Activated T-cell treated with anti-CD3 and anti-CD28 coated beads for 4 hours (primary cell): ENCODE measurements at places on chromosomes 1 and 21.

GRCh38 chr1:73674945-73675561 is 522.9 kb downstream of the LRRIQ3 start:
- no peak for DNase-seq

DNA sequence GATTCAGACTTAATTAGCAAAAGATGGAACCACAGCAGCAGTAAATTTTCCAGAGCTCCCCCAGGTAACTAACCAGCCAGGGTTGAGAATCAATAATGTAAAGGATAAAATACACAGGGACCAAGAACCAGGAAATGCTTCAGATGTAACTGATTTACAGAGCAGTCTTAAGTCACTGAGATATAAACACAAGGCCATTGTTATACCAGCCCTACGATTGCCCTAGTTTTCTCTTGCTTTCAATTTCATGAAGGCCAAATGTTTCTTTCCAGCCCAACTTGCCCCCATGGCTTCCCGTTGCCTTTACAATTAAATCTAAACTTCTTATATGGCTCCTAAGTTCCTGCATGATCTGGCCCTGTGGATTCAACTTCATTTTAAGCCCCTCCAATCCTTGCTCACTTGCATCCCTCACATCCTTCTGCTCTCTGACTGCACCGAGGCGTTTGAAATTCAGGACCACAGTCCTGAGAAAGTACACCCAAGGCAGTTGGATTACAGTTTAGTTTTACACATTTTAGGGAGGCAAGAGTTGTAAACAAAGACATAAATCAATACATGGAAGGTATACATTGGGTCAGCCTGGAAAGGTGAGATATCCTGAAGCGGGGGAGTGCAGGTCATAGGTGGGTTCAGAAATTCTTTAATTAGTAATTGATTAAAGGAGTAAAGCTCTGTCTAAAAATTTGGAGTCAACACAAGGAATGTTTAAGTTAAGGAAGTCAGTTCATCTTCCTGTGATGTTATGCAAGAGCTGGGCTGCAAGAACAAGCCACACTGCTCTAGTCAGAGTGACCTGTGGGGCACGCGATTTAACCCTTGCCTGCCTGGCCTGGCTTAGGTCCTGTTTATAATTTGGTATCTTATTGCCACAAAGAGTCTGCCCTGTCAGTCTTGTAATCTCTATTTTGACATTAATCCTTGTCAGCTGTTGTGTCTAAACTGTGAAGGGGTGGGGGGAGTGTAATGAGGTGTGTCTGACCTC is 69.9 kb upstream of the COG2 start:
- DNase-seq: no peak

DNA sequence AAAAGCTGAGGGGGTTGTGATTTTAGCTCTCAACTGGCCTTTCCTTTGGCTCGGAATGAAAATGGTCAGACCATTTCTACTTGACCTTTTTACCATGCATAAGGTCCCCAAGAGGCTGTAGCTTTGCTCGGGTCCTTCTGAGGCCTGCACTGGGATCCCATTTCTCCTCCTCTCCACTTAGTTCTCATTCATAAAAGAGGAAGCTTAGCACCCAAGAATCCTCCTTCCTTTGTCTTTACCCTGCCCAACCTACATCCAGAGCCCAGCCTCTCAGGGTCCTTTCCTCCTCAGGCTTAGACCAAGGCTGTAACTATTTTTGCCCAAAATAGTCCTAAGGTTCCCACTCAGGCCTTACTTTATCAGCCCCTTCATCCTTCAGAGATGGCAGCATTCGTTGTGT is 6.0 kb upstream of the SLC27A3 start:
- no peak for DNase-seq

DNA sequence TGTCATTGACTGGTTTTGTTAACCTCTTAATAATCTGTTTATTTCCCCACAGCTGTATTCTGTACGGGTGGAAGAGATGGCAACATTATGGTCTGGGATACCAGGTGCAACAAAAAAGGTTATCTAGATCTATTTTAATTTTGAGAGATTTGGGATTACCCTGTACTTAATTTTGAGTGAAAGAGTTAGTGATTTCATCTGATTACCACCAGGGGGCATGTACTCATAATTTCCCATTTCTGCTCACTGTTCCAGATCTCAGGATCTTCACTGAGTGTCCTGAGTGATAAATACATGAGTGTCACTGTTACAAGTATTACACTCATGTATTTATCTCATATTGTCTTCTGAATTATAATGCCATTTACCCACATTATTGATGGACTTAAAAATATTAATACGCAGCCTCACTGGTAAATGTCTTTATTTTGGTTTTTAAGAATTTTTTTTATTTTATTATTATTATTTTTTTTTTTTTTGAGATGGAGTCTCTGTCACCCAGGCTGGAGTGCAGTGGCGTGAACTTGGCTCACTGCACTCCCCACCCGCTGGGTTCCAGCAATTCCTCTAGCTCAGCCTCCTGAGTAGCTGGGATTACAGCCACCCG is 27.4 kb downstream of the DTL start:
- no peak for DNase-seq

- DNase-seq: peak; percentile 5
Observed at GRCh38 chr21:39182484-39183271, 573 bp downstream of the PSMG1 start.

- DNase-seq: no peak
Observed at GRCh38 chr1:170284512-170284911, 138.8 kb downstream of the NTMT2 start.

DNA sequence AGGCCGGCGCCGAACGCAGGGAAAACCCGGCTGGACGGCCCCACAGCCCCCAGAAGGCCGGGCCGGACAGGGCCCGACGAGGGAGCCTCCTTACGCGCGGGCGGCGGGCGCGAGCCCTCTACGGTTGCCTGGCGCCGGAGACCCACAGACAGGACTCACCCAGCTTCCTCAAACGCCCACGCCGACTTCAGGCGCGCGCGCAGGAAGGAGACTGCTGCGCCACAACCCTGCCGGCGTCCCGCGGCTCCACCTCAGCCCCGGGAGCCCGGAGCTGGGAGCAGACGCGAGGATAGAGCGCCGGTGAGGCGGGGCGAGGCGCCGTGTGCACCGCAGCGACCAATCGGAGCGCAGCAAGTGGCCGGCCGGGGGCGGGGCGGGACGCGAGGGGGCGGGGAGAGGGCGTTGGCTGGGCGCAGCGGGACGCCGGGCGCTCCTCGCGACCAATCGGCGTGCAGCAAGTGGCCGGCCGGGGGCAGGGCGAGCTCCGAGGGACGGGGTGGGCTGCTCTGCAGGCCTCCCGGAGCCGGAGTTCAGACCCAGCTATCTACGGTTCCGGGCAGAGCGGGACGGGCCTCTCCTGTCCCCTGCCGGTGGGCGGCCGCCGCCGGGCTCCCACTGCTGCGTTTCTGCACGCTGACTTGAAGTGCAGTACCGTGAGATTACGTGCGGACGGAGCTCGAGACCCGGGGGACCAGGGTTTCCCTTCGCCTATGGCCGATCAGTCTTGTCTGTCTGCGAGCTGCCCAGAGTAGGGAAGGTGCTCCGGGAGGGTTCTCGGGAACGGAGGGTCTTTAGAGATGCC is at the start of gene TMEM50B:
TMEM50B (minus strand) TSS at position 296 of the 802 bp plus-strand sequence. CDS start 11,089 bp downstream, outside the sequence.
- DNase-seq: peak; percentile 94

DNA sequence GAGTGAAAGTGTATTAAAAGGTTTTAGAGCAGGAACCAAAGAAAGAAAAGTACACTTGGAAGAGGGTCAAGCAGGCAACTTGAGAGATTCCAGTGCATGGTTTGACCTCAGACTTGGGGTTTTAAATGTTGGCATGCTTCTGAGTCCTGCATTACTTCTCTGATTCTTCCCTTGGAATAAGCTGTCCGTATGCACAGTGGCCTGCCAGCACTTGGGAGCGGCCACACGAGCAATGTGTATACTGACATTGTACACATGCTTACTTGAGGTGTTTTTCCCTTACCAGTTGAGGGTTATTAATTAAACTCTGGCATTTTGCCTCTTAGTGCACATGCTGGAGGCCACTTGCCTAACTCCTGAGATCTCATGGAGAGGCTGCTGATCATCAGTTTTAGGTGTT is 786.6 kb upstream of the RGS18 start:
- DNase-seq: no peak

- no peak for DNase-seq
Observed at GRCh38 chr1:83854456-83854855, 144.5 kb downstream of the TTLL7 start.

- no peak for DNase-seq
Observed at GRCh38 chr1:87852410-87853161, 523.9 kb downstream of the LMO4 start.

DNA sequence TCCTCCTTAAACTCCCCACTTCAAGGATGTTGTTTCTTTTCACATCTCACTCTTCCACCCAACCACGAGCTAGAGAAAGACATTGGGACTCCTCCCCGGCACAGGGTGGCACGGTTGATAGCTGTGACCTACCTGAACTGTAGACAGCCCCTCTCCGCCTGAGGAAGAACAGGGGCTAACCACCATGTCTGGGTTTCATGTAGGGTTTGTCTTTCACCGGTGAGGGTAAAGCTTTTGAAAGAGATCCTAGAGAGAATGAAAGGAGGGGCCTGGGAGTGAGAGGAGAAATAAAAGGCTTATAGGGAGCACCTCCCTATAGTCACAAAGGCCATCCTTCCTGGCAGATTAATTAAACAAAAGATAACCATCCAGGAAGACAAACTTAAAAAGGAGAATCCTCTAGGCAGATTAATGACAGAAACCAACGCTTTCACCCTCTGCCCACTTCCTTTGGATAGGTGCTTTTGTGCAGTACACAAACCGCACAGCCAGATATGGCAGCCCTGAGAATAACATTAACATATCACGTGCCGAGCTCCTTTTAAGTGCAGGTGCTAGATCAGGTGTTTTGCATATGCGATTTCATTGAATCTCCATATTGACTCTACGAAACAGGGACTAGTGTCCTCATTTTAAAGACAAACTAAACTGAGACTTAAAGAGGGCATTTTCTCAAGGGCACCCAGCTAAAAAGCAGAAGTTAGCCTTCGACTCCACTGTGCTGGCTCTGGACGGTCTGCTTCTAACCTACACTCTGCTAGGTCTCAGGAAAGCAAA is 178.1 kb upstream of the RUNX1 start:
- no peak for DNase-seq

DNA sequence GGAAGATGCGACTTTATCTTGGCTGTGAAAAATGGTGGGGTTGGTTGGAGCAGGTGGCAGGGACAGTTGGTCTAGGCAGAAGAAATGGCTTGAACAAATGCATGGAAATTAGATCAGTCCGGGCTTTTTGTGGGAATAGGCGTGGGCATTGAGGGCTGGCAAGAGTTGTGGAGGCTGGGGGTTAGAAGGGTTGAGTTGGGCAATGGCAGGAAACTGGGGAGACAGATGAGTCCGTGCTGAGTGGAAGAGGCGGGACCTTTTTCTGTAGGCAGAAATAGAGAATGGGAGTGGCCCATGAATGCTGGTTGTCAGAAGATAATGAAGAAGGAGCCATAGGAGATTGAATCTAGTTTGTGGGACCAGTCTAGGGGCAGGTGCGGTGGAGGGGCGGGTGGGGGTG is 6.9 kb downstream of the PDPN start:
- no peak for DNase-seq

DNA sequence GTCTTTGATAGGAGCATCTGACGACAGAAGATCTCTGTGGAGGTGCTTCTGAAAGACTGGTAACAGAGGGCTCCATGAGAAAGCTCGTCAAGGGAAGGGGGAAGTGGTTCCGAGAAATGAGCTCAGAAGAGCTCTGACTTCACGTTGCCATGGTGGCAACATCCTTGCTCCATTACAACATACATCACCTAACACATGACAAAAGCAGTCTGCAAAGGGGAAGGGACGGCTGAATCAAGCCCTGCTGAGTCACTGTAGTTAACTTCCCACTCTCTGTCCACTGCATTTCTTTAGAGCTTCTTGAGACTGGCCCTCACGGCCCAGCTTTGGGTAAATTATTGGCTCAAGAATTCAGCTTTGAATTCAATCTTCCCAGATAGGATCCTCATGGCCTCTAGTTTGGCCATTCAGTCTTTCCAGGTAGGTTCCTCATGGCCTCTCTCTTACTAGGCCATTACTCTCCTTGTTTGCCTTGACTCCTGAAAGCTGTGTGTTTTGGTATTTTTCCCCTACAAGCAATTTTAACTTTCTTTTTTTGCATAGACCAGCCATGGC is 88.0 kb upstream of the ZNF648 start:
- no peak for DNase-seq

DNA sequence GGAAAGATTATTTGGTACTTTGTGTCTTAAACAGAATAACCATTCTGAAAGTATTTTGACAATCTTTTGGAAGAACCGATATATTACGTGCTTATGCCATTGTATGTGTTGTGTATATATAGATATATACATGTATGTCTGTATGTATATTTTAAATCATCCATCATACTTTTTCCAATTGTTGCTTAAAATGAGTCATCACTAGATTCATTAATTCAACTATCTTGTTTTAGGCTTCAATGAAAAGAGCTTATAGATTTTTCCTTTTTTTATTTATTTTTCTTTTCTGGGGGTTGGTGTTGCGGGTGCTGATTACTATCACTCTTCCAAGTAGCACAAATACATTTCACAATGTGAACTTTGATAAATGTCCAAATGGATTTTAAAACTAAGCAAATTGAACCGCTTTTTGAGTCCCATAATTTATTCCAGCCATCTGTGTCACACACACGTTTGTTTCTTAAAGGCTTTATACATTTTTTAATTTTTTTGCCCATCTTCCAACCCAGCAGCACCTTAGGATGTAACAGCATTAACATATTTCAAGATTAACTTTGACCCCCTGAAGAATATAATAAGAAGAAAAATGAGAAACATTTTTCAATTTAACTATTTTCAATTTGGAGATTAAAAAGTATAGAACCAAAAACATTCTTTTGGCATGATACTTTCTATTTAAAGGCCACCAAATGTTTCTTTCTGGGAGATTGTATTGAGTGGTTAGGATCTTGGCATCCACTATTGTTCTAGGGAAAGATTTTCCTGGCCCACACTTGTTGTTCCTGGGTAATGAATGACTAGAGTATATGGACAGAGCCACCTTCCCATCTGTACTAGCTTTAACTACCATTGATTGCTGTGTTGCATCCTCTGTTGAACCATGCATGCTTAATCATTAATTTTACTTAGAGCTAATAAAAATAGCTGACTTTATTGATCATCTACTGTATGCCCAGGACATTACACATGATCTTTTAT is 9.3 kb upstream of the DPYD start:
- DNase-seq: no peak
